ENCODE measurements at places on chromosomes 2 and 18. TPM values are rescaled to one million over a fixed set of nuclear protein-coding genes. Genes with fewer than 3 reads are reported as not detected.
A peak's percentile ranks its signal among the peaks of the same experiment; 100 is the strongest.

The ABCB11 gene
- not detected for total RNA-seq

The VSNL1 gene
- not detected for total RNA-seq

The RBKS gene
- total RNA-seq, result 4.4 TPM

- peak; percentile 80 for DNase-seq
Observed at GRCh38 chr2:110853516-110853915, 121.1 kb downstream of the ACOXL start.

DNA sequence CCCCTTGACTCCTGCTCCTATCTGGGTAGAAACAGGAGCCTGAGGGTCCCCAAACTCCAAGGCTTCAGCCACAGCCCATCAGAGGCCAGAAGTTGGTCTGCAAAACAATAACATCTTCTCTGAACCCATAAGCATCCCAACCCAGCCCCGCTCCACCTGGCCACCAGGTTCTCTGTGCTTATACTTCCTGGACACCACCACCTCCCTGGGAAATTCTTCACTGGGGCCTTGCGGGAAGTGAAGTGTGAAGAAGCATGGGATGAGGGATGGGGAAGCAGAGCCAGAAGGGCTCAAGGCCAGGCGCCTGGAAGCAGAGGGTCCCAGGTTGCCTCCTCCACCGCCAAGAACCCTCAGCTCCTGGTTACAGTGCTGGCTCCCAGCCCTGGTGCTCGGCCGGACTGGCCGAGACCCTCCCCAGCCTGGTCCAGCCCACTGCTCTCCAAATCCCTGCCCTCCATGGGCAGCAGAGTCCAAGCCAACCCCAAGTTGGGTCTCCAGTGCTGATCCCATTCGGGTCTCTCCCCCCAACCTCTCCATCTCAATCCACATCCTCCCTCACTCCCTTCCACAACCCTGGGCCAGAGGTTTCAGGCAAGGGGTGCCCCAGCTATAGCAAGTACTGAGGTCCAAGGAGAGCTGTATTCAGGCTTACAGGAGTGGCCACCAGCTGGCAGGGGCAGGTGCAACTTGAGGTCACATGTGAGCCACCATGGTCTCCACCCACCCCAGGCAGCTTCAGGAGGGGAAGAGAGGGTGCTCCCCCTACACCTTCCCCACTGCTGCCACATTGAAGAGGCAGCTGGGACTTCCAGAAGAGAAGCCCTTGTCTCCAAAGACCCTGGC, 60.7 kb downstream of the TNS1 start:
- peak; percentile 72 for DNase-seq

DNA sequence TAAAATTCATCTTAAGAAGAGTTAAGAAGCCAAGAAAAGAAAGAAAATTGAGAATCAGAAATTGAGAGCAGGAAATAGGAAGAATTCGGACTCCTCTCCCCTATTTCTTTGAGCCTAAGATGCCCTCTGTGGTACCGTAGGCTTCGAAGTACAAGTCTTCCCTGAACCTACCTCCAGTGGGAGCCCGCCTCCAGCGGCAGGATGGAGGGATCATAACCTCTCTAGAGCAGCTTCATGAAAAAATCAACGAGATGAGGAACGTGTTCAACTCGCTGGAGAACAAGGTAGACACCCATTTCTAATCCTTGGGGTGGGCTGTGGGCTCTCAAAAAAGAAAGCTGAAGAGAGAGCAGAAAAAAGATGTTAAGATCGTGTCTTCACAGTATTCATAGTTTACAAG, 36.3 kb downstream of the ARHGEF33 start:
- no peak for DNase-seq

- DNase-seq, result no peak
Observed at GRCh38 chr18:53747210-53747609, 477.3 kb downstream of the MBD2 start.

Measured in spleen (tissue), 13 donors.